AG09319 (cell line): ENCODE measurements at places on chromosomes 3 and 15.

DNA sequence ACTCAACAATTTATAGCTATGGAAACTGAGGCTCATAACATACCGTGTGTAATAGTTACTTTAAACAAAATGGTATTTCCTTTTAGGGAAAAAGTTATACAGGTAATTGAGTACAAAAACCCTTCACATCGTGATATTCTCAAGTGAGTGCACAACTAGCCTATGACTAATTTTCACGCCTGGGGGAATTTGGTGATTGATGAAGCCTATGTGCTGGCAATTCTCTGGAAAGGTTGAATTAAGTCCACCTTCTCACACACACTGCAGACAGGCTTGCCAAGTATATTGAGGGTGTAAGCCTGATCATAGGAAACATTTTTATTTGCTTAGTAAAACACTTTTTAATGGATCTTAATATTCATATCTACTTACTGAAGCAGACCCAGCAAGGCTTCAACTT lies 41.3 kb upstream of the ROBO2 start:
- no peak for DNase-seq

- DNase-seq, result no peak
Measured at GRCh38 chr15:62749036-62749815, 293.3 kb upstream of the TPM1 start.

GRCh38 chr3:168165390-168166269 lies 69.9 kb upstream of the GOLIM4 start:
- DNase-seq, result peak; percentile 47

GRCh38 chr3:138432576-138433240 lies 1.7 kb upstream of the ESYT3 start:
- DNase-seq, result no peak
